ENCODE measurements at places on chromosomes 7 and 10.

- no peak for DNase-seq
These were observed 44.4 kb upstream of the TCERG1L start for GRCh38 chr10:131355881-131356280.

- DNase-seq = no peak
These were observed 866.3 kb upstream of the LRRN3 start for GRCh38 chr7:110224643-110225042.

GRCh38 chr7:33233659-33234058 lies 104.3 kb downstream of the BBS9 start:
- DNase-seq = no peak

- no peak for DNase-seq
These were observed 21.7 kb upstream of the NOM1 start for GRCh38 chr7:156927571-156928405.

DNA sequence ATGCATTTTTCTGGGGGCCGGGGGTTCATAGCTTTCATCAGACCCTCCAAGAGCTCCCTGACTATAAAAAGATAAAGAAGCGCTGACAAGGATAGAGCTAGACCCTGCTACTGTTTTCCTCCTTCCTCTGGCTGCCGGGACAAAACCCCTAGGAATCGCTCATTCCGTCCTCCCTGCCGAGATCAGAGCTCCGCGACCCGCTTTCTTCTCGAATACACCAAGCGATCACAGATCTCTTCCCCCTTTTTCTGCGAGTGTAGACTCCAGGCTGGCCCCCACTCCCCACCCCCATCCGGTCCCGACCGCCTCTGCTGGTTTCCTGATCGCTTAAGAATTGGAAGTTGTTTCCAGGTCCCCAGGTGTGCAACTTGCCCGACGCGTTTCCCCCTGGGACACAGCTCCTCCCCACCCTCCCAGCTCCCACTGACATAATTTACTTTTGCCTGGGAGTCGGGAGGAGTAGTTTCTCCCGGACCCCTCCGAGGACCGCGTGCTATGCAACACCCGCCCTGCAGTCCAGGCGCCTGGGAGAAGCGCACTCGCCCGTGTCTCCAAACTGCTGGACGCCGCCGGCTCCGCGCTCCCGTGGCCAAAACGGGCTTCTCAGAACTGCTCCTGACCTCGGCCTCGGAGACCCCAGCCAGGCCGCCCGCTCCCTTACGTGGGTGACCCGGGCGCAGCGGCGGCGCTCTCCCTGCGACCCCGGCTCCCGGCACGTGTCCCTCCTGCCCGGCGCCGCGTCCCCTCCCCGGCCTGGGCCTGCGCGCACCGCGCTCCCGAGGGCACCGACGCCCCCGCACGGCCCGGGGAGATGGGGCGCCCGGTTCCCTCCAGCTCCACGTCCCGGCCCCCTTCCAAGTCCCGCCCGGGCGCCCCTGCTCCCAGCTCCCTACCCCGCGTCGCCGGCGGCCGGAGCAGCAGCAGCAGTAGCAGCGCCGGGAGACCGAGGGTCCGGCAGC lies 552 bp downstream of the IL15RA start:
- peak; percentile 71 for DNase-seq

- DNase-seq = no peak
These were observed 687.6 kb downstream of the LRMDA start for GRCh38 chr10:76119036-76119435.
